ENCODE measurements at places on chromosomes 2 and 18.

DNA sequence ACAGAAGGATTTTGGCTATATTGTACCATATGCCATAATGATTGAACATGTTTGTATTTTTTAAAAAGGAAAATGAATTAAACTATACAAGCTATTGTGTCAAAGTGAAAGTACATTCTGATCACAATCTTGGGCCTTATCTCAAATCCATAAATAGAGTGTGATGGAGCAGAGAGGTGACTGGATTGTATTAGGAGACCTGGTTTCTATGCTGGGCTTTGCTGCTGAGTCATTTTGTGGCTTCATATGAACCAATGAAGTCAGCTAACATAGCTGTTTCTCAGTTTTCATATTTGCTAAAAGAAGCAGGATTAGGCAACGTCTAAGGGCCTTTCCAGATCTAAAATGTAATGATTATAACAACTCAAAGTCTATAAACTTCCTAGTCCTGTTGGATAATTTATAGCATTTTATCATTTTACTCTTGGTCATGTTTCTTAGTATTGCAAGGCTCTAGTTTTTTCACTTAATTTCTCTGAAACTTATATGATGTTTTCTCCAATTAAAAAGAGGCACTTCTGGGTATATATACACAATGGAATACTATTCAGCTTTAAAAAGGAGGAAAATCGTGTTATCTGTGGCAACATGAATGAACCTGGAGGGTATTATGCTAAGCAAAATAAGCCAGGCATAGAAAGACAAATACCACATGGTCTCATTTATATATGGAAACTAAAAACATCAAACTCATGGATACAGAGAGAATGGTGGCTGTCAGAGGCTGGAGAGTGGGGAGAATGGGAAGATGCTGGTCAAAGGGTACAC lies 112.3 kb downstream of the MEP1B start:
- DNase-seq: no peak

DNA sequence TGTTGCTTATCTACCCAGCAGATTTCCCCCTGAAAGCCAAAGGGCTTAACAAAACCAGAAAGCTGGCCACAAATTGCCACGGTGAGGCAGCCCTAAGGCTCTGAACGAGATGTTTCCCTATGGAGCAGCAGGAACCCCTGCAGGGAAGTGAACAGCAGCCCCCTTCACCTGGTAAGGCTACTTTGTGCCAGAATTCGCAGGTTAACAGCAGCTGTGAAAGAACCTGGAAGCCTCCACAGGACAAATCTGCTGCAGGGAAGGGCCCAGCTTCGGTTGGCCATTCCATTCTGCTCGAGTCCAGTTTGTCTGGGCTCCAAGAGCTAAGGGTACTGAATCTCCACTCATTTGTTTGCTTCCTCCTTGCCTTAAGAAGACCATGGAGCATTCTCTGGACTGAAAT lies 175.3 kb downstream of the PDE11A start:
- DNase-seq: no peak

GRCh38 chr18:2610549-2610948 lies 39.2 kb downstream of the NDC80 start:
- DNase-seq: no peak

DNA sequence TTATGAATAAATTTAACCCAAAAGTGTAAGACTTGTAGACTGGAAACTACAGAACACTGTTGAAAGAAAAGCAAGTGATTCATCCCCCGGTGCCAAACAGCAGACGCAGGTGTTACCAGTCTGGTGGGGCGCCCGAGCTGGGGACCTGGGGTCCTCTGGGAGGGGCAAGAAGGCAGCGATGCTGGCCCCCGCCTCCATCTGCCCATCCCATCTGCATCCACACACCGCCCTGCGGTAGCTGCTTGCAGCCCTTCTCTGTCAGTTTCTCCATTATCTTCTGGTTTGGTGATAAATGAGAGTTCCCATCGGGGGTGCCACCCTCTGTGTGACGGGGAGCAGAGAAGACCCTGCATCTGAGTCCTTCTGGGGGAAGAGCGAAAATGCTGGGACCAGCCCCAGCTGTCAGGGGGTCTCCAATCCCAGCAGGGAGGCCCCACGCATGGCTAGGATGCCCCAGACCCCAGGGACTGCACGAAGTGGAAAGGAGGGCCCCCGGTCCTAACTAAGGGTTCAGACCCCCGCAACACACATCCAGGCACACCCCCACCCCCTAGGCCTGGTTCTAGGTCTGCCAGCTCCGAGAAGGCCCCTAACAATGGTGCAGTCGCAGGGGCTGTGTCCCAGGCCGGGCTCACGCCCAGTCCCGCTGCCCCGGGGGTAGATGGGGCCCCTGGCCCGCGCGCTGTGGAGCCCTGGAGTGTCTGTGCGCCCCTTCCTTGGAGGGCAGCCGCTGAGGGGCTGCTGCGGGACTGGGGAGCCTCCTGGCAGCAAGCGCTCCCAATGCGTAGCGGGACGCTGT lies 686 bp upstream of the RGPD8 start:
- DNase-seq: no peak

DNA sequence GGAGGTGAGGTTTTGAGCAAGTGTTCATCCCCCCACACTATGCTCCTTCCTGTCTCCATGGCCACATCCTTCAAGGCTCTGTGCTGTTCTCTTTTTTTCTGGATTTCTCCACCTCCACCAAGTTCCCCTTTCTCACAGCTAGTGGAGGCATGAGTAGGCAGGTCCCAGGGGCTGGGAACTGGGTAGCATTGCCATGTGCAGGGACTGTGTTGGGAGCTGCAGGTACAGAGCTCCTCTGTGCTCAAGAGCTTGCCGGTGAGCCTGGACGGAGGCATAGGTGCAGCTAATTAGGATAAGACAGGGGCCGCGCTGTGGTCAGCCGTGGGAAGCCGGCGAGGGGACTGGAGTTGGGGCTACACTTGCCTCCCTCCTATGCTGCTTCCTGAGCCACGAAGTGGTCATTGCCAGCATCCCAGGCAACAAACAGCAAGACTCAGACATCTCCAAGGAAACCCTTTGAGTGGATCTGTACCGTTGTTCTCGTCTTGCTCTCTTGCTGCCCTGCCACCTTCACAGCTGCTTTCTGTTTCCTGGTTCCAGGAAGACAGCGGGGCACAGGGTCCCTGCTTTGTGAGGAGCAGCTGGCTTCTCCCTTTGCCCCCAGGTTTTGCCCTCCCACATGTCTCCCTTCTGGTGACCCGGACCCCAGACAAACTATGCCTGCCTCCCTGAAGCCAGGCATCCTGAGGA lies 36.9 kb downstream of the ATOH8 start:
- DNase-seq: no peak

GRCh38 chr2:238155051-238155760 lies 3.6 kb upstream of the ERFE start:
- DNase-seq: peak; percentile 85

DNA sequence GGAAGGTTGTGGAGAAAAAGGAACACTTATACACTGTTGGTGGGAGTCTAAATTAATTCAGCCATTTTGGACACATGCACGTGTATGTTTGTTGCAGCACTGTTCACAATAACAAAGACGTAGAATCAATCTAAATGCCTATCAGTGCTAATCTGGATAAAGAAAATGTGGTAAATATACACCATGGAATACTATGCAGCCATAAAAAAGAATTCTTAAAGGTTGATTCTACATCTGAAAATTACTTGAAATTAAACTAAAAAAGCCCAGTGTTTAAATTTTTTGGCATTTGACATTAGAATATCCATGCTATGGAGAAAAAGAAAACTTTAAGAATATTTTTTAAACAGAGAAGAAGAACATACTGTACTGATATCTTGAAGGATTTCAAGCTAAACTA lies 84.0 kb downstream of the BMPR2 start:
- no peak for DNase-seq

GRCh38 chr2:71299507-71299906 lies 32.1 kb upstream of the ZNF638 start:
- no peak for DNase-seq

GRCh38 chr2:98090951-98091350 lies 4.0 kb downstream of the VWA3B start:
- DNase-seq: no peak

- DNase-seq: no peak
Measured at GRCh38 chr2:172285010-172285621, 142.3 kb upstream of the ITGA6 start.

DNA sequence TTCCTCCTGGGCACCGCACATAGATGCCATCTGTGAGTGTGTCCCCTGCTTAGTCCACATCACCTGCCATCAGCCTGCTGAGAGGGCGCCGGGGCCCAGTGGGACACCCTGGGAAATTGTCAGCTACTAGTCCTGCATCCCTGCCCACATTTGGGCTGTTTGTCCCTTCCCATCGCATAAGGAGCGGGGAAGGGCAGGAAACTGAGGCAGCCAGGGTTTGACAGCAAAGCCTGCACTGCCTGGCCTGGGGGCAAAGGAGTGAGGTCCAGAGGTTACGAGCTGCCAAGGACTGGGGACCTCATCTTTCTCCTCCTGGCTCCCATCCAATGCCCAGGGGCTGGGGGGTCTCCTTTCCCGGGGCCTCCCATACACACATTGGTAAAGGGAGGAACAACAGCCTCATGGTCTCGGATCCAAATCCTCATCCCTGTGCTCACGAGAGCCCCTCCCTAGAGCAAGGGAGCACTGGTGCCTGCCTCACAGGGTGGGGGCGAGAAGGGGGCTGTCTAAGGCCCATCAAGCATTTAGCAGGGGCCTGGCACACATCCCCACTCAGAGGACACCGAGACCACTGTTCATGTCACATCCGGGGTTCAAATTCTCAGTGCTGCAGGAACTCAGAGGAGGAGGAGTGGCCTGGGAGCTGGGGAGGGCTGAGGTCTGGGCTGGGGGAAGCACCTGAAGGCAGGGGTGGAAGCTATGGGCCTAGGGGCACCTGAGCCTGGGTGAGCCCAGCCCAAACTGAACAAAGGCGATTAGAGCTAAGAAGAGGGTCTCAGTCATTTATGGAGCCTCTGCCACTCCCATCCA lies 113.8 kb downstream of the SMAD7 start:
- no peak for DNase-seq

GRCh38 chr2:235707411-235708096 lies 213.7 kb downstream of the AGAP1 start:
- no peak for DNase-seq

DNA sequence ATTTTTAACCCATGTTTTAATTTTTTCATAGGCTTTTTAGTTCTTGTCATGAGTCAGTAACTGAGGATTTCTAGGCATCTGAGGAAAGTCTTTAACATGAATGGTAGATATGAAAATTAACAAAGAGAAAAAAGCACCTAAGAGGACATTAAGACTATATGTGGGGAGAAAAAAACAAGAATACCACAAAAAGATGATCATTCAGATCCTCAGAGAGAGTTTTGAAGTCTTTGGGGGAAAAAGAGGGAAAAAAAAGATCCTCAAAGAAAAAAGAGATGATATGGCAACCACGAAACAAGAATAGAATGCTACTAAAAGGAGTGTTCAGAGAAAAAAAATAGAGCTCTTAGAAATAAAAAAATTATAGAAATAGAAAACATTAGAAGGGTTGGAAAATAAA lies 8.1 kb downstream of the DRC1 start:
- no peak for DNase-seq

- DNase-seq: no peak
Measured at GRCh38 chr2:31434911-31435310, 20.4 kb upstream of the XDH start.

DNA sequence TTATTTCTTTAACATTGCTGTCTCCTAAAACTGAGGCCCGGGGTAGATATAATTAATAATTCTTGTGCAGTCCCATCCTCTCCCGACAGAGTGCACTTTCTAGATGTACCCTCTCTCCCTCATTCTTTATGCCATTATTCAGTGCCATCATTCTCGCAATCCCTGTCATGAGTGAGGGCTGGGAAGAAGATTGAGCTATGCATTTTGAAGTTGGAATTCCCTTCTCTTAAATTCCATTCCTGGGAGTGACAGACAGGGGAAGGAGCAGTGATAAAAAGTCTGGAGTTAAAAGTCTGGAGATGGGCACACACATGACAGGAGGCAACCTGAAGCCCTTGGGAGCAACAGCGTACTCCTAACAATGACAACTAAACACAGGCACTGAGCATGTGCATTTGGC lies 2.6 kb upstream of the KCNE4 start:
- no peak for DNase-seq

DNA sequence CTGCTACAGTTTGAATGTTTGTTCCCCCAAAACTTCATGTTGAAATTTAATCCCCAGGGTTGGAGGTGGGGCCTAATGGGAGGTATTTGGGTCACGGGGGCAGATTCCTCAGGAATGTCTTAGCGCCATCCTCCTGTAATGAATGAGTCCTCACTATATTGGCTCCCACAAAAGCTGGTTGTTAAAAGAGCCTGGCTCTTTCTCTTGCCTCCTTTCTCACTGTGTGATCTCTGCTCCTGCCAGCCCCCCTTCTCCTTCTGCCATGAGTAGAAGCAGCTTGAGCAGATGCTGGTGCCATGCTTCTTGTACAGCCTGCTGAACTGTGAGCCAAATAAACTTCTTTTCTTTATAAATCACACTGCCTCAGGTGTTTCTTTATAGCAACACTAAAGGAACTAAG lies 721.0 kb upstream of the PKDCC start:
- no peak for DNase-seq

DNA sequence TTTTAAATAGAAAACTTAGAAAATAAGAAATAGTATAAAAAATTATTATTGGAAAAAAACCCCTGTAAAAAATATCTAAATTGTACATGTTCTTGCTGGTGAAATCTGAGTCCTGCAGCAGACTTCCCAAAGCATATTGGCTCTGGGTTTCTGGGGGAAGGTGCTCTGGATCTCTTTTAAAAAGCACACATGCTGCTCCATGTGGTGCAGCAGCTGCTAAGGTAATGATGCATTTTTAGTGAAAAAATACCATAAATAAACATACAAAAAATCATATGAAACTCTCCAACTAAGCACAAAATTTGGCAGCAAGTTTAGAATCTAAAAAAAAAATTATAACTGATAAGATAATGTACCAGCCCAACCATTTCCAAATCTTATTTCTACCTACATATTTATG lies 216.5 kb downstream of the GPD2 start:
- no peak for DNase-seq

- DNase-seq: no peak
Measured at GRCh38 chr2:179478771-179479170, 214.1 kb upstream of the SESTD1 start.

- no peak for DNase-seq
Measured at GRCh38 chr2:134792186-134792585, 46.2 kb upstream of the ACMSD start.

DNA sequence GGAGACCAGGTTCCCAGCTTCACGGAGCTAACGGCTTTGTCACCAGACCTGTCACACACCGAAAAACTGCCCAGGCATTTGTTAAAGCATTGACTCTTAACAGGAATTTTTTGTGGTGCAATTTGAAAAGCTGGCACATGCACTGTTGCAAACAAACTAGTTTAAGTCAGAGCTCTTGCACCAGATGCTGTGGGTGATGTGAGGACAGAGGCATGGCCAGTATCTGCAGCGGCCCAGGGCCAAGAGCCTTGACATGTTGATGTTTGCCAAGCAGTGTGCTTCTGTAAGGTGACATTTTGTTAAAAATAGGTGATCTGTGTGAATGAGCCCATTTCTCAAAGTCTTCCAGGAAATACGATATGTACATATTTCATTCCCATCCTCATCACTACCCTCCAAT lies 142.5 kb downstream of the MTCL1 start:
- DNase-seq: no peak

- DNase-seq: peak; percentile 19
Measured at GRCh38 chr2:3659447-3660432, 1.7 kb downstream of the ALLC start.

- no peak for DNase-seq
Measured at GRCh38 chr18:13576598-13576997, 149.8 kb downstream of the FAM210A start.

- DNase-seq: no peak
Measured at GRCh38 chr2:144894612-144895599, 375.0 kb upstream of the ZEB2 start.

- no peak for DNase-seq
Measured at GRCh38 chr2:68223419-68223818, 28.9 kb downstream of the PPP3R1 start.

Data from right renal cortex interstitium (tissue), 3 donors.